ENCODE measurements at places on chromosomes 12 and 14.

DNA sequence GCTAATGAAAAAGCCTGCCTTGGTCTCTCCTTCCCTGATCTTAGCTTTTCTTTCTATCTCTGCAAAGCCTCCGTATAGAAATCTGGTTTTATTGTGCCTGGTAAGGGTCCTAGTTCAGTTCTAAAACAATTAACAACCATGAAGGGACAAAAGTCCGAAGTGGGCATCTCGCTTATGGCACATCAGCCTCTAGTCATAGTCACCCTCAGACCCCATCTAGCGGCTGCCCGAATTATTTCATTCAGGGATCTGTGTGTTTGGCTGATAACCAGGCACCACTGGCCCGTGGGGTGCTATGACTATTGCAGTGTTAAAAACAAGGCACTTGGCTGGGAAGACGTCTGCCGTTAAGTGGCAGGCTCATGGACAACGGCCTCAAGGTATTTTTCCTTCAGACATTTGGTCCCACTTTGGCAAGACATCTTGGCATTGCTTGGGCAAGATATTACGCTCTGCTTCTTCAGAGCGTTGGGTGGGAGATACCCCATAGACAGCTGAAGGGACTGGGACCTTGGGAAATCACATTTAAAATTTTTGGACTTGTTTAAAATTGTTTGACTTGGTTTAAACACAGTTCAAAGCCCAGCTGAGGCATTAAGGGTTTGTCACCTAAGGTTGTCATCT is 87.1 kb downstream of the SINHCAF start:
- DNase-seq: peak; percentile 59

- DNase-seq: no peak
These were observed 80.0 kb downstream of the RCOR1 start for GRCh38 chr14:102672410-102672960.

GRCh38 chr12:75779891-75780496 is 251.6 kb downstream of the PHLDA1 start:
- DNase-seq: no peak

GRCh38 chr14:30708157-30708556 is 86.0 kb downstream of the SCFD1 start:
- DNase-seq: no peak

DNA sequence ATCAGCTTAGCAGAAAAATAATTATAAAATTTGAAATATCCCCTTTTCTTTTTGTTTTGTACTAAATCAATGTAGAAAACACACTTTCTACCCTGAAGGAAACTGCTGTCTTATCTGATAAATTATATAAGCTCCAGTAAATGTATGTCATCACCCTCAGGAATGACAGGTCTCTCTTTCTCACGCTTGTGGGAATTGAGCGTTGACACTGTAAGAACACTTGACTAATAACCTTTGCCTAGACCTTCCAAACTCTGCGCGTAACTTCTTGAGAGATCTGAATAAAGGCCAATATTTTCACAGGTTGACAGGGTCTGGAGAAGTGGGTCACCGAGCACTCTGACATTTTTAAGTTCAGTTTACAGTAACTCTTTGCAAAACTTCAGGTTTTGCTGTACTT is 138.5 kb downstream of the BCAT1 start:
- DNase-seq: no peak

GRCh38 chr14:43132441-43132840 is 1374.6 kb downstream of the FSCB start:
- DNase-seq: no peak

DNA sequence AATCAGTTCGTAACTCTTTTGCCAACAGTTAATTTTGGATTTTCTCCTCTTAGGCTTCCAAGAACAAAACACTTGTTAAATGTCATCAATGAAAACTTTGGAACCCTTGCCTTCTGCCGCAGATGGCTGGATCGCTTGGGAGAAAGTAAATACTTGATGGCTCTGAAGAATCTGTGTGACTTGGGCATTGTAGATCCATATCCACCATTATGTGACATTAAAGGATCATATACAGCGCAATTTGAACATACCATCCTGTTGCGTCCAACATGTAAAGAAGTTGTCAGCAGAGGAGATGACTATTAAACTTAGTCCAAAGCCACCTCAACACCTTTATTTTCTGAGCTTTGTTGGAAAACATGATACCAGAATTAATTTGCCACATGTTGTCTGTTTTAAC is 37.7 kb downstream of the USP44 start:
- DNase-seq: no peak

GRCh38 chr12:93683410-93683809 is 6.2 kb downstream of the CRADD start:
- no peak for DNase-seq

DNA sequence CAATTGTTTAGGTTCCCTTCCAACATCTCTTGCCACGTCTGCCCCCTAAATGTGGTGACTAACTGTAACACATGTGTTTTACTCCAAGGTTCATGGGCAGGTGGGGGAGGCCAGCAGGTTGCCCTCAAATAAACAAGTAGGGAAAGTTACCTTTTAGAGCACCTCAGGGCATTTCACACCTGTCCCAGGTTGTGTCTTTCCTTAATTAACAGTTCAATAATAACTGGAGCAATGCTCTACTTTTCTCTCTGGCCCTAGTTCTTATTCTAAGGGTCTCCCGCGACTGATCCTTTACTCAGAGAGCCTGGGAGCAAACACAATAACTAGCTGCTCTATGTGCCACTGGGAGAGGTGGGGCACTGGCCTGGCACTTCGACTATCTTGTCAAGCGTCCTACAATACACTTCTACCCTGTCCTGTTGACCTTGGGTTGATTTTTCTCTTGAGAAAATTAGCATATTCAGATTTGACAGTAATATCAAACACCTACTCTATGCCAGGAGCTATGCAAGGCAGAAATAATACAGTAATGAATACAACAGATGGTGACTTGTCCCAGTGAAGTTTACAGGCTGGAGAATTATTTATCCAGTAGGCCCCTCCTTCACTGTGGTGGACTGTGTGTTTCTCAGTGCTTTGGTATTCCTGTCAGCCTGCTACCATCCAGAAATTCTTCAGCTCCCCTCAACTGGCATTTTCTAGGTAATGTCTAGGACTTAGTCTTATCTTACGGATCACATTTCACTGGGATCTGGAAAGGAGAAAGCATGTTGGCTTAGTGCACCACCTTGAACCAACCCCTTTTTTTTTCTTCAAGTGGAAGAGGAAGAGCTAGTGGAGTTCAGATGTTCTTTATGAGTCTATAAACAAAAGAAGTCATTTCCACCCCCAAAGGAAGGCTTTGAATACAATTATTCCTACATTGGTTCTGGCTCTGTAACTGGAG is 202.6 kb downstream of the CRADD start:
- DNase-seq: peak; percentile 83

GRCh38 chr14:60819575-60819974 is 85.0 kb downstream of the MNAT1 start:
- DNase-seq: no peak

DNA sequence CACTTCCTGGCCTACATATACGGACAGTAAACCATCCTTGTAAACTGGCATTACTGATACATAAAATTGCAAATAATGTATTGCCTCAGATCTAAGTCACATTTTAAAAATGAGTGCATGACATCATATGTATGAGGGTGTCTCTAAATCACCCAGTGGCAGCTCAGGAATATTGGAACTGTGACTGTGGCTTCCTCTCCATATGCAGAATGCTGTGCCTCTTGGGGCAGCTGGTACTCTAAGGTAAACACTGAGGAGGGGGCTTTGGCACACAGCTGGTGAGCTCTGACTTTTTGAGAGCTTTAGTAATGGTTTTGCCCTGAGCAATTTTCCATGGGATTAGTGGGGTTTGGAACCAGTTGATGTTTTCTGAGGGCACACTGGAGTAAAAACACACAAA is 263.7 kb downstream of the BMP4 start:
- DNase-seq: no peak

GRCh38 chr12:116803013-116803736 is 65.1 kb downstream of the RNFT2 start:
- DNase-seq: no peak

DNA sequence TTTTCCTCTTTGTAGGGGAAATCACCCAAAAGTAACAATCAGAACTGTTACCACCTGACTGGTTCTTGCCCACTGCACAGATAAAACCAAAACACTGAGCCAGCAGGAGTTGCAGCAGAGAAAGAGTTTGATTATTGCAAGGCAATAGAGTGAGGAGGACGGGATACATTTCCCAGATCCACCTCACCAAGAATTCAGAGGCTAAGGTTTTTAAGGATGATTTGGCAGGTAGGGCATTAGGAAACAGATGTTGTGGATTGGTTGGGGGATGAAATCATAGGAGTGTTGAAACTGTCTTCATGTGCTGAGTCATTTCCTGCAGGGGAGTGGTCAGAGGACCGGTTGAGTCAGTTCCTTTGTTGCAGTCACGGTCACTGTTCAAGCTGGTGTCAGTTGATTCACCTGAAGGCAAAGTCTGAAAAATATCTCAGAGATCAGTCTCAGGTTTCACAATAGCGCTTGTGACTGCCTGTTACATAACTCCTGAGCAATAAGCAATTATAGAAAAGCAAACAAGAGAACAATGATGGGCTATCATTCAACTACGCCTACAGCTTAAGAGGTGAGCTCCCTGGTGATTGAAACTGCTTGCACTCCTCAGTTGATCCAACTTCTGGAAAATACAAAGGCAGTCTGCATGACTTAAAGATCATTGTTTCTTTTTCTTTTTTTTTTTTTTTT is 20.3 kb upstream of the AMN1 start:
- DNase-seq: peak; percentile 99

DNA sequence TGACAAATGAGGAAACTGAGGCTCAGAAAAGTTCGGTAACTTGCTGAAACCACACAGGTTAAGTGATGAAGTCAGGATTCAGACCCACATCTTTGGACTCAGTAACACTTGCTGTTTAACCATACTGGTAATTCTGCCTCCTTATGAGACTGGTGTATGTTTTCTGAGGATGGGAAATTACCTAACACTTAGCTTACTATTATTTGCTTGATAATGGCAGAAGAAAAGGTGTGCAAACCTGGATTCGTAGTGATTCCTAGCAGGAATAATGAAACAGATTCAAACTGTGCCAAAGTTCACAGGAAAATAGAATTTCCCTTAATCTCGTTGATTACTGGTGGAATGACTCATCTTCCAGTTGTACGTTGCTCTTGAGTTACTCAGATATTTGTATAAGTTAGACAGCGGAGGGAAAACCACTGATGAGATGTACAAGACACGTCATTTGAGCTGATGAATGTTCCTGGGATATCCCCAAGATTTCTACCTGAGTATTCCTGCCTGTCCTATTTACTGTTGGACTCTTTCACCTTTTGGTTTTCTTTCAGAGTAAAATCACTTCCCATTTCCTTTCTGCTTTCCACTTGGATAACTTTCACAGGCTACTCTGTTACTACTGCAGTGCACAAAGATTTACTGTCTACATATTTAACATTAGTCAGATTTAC is 37.5 kb downstream of the PRORP start:
- peak; percentile 98 for DNase-seq

DNA sequence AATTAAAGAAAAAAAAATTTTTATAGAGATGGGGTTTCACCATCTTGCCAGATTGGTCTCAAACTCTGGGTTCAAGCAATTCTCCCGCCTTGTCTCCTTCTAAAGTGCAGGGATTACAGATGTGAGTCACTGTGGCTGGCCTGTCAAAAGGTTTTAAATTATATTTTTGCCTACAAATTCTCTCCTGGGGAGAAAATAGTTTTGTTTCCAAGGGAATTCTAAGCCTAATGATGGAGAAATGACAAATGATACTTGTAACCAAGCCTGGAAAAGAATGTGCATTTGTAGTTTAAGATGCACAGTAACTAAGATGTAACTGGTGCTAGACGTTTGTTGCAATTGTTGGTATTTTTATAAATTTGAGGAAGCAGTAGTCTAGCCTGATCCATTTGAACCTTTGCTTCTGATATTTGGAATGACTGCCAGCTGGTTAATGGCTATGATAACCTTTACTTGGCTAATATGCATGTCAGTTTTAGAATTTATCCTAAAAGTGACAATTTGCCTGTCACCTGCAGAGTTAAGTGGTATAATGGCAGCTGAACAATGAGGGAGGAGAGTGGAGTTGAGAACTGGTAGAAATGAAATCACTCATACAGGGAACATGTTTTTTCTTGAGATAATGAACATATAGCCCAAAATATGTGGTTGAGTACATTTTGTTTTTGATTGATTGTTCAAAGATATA is 148.0 kb downstream of the FUT8 start:
- DNase-seq: peak; percentile 3

DNA sequence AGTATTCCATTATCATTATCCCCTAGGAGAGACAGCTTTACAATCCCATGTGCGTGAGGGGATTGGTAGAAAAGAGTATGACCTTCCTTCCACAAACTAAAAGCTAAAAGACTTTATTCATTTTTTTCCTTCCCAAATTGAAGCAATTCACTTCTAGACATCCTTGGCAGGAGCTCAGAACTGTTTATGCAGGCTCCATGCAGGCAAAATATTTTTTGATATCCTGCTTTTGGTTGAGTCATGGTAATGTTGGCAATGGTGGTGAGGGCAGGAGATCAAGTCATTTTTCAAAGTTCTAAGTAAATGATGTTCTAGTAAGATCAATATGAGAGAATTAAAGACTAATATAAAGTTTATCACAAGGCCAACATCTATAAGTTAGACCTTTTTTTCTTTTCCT is 1.3 kb upstream of the PLEKHG7 start:
- DNase-seq: no peak

- peak; percentile 42 for DNase-seq
These were observed 3.6 kb downstream of the UBC start for GRCh38 chr12:124910561-124911478.

DNA sequence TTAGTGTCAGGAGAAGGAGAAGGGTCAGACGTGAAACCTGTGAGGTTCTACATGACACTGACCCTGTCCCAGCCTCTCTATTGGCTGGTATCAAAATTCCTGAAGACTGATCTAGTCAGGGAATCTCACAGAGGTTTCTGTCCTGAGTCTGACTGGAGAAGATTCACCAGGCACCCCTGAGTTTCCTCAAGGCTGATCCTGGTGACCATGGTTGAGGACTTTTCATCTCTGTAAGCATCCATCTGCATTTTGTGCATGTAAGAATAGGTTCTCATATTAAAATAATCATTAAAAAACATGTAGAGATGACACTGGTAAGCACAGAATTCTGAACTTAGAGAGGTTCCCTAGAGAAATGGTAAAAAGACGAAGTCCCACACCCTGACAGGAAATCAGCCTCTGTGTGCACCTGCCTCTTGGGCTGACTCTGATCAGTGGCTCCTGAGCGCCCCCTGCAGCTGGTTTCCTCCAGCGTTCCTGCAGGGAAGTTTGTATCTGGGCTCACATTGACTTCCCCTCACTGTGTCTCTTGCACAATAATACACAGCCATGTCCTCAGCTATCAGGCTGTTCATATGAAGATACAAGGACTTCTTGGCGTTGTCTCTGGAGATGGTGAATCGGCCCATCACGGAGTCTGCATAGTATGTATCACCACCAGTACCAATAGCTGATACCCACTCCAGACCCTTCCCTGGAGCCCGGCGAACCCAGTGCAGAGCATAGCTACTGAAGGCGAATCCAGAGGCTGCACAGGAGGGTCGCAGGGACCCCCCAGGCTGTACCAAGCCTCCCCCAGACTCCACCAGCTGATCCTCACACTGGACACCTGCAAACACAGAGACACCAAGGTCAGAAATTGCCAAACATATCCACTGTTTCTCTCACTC is 991.9 kb downstream of the TMEM121 start:
- no peak for DNase-seq

Measured in iris pigment epithelial cell (primary cell).